H1 (cell line): ENCODE measurements at places on chromosomes 1 and 21.

GRCh38 chr1:19391596-19391981 is 79.5 kb downstream of the SLC66A1 start:
- DNase-seq, result no peak

DNA sequence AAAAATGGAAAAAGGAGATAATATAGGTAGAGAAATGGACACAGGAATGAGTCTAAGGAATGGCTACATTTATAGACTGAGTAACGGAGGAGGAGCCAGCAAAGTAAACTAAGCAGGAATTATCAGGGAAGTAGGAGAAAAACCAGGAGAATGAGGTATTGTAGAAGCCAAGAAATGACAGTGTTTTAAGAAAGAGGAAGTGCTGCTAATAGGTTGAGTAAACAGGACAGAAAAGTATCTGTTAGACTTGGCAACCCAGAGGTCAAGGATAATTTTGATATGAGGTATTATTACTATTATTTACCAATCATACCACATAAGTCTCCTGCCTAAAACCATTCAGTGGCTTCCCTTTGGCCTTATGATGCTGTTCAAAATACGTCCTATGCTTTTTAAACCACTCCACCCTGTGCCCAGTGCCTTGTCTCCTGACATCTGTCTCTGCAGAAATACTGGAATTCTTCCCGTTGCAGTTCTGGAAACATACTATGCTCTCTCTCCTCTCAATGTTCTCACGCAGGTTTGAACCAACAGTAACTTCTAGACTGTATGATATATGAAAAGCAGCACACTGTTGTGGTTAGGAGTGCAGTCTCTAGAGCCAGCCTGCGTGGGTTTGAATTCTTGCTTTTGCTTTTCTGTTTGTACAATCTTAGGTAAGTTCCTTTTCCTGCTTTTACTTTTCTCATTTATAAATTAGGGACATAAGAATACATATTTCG is 24.6 kb upstream of the NEK7 start:
- no peak for DNase-seq

GRCh38 chr1:116453481-116453880 is 80.4 kb downstream of the ATP1A1 start:
- DNase-seq, result no peak

DNA sequence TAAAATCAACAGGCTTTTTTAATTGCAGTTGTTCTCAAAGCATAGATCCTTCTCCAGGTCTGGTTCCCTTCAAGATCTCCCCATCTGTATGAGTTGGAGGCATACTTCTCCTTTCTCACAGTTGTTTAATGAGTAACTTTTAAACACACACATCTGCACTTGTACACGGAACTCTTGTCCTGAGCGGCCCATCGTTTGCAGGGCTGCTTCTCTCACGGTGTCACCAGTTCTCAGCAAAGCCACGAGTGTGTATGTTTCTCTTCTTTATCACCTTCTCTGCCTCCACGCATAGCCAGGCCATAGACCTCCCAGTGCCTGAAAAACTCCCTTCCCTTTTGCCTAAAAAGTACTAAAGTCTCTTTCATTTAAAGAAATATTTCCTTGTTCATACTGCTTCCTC is 68.7 kb upstream of the ROR1 start:
- no peak for DNase-seq

DNA sequence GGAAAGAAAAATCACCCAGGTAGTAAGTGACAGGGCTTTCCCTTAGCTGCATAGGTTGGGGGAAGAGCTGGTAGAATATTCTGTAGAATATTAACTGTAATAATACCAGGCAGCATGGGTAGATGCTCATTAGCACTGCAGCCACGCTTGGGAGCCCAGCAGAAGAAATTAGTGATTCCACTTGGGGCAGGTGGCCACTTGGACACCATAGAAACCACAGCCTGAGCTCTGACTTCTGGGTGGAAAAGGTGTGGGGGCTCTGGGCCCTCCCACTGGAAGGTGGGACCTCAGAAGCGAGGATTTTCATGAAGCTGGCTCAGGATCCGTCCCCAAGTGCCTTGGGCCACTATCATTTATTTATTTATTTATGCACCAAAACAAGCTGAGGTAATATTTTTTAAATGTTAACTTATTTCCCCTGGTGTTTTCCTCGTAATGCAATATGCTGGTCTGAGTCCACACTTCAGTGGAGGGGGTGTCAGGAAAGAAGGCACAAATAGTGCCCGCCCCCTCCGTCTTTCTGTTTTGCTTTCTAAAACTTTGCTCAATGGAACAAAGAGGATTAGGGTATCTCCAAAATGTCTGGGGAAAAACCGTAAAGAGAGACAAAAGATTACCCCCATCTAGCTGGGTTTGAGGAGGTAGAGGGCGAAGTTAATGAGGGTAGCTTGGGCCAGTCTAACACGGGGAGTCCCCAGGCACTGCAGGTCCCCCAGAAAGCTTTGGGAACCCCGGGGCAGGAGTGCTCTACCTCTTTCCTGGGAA is 75.2 kb upstream of the GADD45A start:
- no peak for DNase-seq

DNA sequence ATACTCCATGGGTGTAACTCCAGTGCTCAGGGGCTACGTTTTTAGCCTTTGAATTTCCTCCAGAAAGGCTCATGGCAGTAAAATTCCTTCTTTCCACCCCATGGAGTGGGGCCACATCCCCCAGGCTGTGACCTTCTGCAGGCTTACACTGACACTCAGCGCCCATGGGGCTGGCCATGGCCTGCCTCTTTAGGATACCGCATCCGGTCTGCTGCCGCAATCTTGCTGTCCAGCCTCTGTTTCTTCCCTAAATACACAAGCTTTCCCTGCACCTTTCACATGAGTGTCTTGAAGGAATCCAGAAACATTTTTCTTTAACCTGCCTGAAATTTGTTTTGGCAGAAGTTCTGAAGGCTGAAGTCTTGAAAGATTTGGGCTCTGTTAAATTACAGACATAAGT is 170.5 kb downstream of the NTMT2 start:
- no peak for DNase-seq

DNA sequence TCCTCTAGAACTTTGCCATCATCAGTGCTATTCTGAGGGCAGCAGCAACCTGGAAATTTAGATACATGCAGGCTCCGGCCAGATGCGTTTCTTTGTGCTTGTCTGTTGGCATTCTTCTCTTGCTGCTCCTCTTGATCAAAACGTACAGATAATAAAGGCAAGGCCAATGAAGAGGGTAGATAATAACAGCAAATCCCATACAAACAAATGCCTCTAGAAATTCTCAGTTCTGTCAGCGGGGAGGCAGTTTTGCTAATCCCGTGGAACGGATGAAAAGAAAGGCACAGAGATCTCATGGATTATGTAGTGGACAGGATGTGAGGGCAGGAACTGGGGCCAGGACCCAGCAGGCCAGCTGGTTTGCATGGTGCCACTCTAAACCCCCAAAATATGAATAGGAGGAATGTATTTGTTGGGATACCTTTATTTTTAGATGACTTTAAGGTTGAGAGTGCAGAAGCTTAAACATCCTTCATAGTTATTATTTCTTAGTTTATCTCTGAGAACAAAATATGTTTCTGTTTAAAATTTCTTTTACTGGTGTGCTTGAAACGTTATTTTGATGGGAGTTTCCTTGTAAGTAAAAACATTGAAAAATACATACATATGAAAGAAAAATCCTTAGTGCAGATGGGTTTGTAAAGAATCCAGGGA is 1.5 kb downstream of the ITSN1 start:
- no peak for DNase-seq

- DNase-seq, result peak; percentile 60
Measured at GRCh38 chr21:41425954-41426675, at the start of gene MX1. MX1 (plus strand) TSS chr21:41426239; CDS start chr21:41432071, 5,832 bp downstream.

- DNase-seq, result peak; percentile 92
Measured at GRCh38 chr1:77978969-77979876, at the start of gene FUBP1. FUBP1 (minus strand) TSS chr1:77979072; CDS start chr1:77979004, 68 bp downstream.

- no peak for DNase-seq
Measured at GRCh38 chr1:160325252-160325651, 17.8 kb downstream of the COPA start.

GRCh38 chr1:204334455-204334854 is 25.3 kb downstream of the PLEKHA6 start:
- DNase-seq, result no peak

DNA sequence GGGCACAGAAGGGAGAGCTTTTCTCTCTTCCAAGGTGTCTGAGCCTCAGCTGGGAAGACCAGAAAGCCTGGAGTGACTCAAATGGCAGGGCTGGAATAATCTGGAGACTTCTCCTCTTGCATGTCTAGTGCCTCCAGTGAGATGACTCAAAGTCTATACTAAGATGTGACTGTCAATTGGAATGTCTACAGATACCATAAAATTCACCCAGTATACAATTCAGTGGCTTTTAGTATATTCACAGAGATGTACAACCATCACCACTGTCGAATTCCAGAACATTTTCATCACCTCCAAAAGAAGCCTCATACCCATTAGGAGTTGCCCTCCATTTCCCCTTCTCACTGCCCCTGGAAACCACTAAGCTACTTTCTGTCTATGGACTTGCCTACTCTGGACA is 47.9 kb upstream of the CNN3 start:
- DNase-seq, result no peak
